ENCODE measurements at places on chromosomes 3 and 15.

- no peak for DNase-seq
Measured at GRCh38 chr3:50971487-50971924, 296.8 kb downstream of the DOCK3 start.

DNA sequence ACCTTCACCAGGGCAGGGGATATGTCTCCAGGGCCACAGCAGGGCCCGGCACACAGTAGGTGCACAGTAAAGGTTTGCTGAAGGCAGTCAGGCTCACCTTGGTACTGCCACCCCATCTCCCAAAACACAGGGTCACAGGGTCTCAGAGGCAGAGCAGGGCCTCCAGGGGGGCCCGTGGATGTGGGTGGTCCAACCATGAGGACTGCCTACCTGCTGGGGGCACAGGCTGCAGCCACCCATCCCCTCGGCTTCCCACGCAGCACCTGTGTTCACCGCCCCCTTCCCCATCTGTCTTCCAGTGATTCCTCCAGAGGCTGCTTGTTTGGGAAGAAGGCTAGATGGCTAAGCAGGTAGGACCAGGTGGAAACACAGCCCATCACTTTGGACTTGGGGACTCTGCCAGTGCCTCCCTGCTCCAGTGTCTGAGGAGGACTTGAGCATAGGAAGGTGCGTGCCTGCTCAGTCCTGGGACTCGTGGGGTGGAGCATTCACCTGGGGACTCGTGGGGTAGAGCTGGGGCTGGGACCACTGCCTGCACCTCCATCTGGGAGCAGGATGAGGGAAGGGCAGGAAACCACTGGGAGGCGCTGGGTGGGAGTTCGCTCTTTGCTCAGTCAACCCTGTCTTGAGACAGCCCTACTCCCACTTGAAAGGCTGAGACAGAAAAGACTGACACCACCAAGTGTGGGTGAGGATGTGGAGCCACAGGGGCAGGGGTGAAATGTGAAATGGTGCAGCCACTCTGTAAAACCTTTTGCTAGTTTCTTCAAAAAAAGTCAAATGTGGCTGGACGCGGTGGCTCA, 18.8 kb upstream of the PLXND1 start:
- DNase-seq, result no peak

- DNase-seq, result no peak
Measured at GRCh38 chr3:5136211-5136918, 14.3 kb downstream of the ARL8B start.

GRCh38 chr3:179265092-179265491, 14.2 kb upstream of the KCNMB3 start:
- DNase-seq, result no peak

- no peak for DNase-seq
Measured at GRCh38 chr3:150970665-150971324, 1.7 kb downstream of the CLRN1 start.

DNA sequence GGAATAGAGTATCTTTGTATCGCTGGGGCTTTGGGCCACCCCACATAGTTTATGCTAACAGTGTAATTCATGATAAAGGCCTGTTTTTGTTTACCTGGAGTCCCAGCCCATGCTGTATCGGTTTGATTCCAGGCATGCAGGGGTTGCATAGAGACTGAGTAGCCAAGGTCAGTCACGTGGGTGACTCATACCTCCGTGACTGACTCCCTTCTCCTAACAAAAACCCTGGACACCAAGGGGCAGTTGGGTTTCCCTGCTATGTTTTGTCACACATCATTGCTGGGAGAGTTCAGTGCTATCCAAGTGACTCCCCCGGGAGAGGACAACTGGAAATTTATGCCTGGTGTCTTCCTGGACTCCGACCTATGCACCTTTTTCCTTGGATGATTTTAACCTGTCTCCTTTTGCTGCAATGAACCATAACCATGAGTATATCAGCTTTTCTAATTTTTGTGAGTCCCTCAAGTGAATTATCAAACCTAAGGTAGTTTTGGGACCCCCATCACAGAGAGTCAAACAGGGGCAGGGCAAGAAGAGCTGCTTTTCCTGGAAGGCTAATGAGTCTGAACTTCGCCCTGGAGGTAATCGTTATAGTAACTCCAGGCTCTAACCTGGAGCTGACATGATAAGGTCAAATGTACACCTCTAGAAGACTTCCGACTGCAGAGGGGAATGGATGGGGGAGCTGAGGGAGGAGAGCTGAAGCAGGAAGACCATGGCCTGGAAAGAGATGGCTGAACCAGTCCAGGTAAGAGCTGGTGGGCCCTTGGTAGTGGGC, 57.0 kb downstream of the SRGAP3 start:
- no peak for DNase-seq

DNA sequence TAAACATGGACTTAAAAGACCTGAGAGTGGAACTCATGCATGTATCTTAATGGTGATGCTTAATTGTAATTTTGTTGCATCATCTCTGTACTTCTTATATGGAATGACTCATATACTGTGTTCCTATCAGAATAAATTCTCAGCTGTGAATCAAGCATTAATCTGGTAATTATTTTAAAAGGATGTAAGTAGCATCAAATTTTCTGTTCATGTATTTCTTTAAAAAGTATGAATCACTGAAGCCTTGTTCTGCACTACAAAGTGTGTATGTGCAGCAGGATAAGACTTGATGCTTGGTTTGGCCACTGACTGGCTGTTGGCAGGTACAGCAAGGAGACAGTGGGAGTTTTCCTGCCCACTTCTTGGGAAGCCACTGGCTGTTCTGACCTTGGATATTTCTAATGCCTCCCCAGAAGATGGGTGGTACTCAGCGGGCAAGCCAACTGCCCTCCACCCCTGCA, 123.9 kb downstream of the ANO10 start:
- no peak for DNase-seq

GRCh38 chr15:65130941-65131340, 2.7 kb downstream of the PDCD7 start:
- no peak for DNase-seq

GRCh38 chr3:188789251-188789650, 382.5 kb upstream of the TPRG1 start:
- no peak for DNase-seq

DNA sequence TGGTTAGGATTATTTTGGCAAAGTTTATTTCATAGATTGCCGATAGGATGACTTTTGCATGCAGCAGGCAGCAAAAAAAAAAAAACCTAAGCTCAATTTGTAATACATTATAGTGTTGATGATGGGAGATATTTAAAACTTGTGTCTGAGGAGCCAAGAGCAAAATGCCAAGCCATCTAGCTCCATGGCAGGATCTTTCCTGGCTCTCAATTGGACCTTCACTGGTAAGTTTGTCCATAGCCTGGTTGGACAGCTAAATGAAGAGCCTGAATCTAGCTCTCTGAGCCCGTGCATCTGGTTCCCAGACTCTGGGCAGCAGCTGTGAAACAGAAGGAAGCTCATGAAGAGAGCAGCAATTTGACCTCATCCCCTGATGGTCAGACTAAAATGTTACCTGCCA, 17.5 kb downstream of the STAC start:
- DNase-seq, result no peak

- DNase-seq, result no peak
Measured at GRCh38 chr15:59632714-59633113, 21.1 kb downstream of the GCNT3 start.

DNA sequence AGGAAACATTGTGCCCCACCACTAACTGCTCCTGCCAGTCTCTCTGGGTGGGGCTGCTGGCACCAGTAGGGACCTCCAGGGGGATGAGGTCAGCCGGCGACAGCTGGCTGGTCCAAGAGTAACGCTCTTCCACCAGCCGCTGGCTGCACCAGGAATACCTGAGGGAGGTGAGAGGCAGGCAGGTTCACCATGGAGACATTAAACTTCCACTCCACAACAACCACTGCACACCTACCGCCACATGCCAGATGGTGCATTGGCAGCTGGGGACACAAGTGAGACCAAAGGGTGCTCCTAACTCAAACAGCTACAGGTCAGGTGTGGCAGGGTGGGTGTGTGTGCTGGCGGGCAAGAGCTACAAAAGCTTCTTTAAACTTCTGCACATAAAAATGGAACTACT, 4.5 kb downstream of the POLG start:
- DNase-seq, result no peak

DNA sequence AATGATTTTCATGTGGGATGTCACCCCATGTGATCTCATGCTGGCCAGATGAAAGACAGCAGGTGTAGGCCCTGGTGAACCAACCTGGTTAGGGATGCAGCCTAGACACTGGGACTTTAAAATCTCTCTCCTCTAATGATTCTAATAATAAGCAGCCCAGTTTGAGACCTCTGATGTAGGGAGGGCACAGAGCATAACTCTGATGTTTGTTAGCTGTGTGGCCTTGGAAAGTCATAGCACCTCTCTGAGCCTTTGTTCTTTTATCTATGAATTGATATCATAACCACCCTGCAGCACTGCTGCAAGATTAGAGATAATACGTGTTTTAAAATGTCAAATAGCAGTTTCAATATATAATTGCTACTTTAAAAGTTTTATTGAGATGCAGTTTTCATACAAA, 106.0 kb downstream of the RPL22L1 start:
- no peak for DNase-seq

GRCh38 chr3:107346564-107346963, 30.7 kb upstream of the CCDC54 start:
- DNase-seq, result no peak

DNA sequence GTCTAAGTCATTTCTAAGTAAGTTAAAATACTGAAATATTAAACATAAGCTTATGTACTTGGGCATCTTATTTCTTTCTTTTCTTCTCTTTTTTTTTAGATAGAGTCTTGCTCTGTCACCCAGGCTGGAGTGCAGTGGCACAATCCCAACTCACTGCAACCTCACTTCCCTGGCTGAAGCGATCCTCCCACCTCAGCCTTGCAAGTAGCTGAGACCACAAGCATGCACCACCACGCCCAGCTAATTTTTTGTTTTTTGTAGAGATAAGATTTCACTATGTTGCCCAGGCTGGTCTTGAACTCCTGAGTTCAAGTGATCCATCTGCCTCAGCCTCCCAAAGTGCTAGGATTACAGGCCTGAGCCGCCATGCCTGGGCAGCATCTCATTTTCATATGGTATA, 16.0 kb upstream of the ZNF710 start:
- no peak for DNase-seq

- no peak for DNase-seq
Measured at GRCh38 chr3:124691599-124691998, 38.7 kb upstream of the UMPS start.

DNA sequence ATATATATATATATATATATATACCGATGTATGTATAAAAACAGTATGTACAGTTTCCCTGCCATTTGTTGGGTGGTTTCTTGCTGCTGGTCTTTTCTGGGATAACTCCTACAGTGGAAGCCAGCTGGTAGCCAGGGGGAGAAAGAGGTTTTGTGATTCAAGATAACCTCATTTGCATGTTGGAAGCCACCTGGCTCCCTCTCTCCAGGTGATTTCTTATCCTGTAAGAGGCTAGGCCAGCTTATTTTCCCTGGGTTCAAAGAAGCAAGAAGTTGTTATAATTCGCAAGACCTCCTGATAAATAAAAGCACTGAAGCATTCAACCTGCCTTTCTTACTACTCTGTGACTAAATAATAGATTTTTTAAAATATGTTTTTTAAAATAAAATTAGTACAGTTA, 443.3 kb downstream of the VGLL3 start:
- DNase-seq, result no peak

- no peak for DNase-seq
Measured at GRCh38 chr15:62840526-62841268, 201.8 kb upstream of the TPM1 start.

DNA sequence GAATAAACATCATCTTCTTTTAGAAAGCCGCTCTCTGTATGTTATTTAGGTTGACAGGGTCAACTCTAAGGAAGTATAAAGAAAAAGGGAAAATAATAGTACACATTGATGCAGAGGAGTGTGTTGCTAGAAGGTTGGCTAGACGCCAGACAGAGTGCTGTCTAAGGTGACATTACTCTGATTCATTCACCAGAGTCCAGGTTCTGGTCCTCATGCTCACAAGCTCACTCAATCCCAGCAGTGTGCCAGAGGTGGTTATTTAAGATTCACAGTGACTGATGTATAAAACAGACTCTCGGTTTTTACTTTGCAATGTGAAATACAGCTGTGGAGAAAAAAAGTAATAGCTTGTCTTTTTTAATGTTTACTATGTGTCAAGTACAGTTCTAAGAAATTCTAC, 1.7 kb downstream of the CFAP44 start:
- no peak for DNase-seq

DNA sequence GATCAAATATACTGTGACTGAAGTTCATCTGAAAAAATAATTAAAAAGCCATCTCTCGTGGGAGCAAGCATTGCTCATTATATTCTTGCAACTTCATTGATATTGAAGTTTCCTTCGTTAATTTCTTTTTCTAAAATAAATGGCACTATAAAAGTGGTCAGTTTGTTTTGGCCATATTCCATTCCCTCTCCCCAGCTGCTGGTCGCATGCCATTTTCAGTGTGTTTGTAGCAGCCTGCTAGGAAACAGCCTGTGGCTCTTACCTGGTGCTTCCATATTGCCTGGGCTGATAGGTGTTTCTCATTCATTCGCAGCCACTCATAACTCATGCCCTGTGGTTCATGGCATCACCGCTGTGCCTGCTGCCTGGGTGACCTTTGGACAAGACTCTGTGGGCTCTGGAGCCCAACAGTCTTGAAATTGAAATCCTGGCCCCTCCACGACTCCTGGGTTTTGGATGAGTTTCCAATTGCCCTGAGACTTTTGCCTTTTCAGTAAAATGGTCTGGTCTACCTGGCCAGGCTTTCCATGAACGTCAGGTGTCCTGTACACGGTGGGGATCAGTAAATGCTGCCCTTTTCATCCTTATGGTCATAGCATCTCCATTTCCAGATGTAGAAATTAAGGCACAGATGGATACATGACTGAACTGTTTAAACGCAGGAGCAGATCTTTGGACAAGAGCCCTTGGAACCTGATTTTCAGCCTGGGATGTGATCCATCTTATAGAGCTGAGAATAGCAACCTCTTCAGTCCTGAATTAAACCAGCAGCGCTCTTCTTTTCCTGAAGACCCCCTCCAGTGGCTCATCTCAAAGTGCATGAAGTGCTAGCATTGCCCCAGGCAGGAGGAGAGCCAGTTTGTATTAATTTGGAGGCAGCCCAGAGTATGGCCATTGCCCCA, 69.4 kb downstream of the SLCO3A1 start:
- no peak for DNase-seq

DNA sequence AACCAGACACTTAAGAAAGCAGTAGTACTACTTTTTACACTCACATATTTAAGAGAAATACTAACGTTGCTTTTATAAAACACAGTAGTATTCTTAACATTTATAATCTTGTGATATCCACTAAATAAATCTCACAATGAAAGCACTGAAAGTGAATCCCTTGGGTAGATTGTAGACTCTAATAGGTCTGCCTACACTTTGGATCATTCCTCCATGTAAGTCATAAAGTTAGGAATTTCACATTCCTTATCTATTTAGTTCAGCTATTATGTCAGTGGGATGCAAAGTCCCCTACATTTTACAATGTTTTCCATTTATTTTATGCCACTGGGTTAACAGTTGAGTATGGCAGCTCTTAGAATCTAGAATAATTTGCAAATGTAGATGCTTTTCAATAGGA, 330.7 kb downstream of the LSAMP start:
- no peak for DNase-seq

GRCh38 chr15:81752546-81752942, 293.3 kb downstream of the MEX3B start:
- DNase-seq, result peak; percentile 26
